Urinary bladder (tissue), 4 donors: ENCODE measurements at places on chromosomes 2 and 18. TPM values are rescaled to one million over a fixed set of nuclear protein-coding genes. Genes with fewer than 3 reads are reported as not detected.

Gene C2orf80
- polyA plus RNA-seq, result not detected

Gene VSNL1
- polyA plus RNA-seq, result 1.1 TPM

Gene ZBTB7C
- 4.6 TPM for polyA plus RNA-seq

Gene DCDC2C
- polyA plus RNA-seq, result 0.09 TPM

Gene IL36B
- polyA plus RNA-seq, result not detected

Gene MOGAT1
- not detected for polyA plus RNA-seq

Gene MYL1
- not detected for polyA plus RNA-seq

Gene TAF4B
- 3.5 TPM for polyA plus RNA-seq

Gene TBR1
- polyA plus RNA-seq, result not detected

Gene RIF1
- polyA plus RNA-seq, result 6.3 TPM

Gene DPP10
- polyA plus RNA-seq, result 0.32 TPM

Gene ESCO1
- polyA plus RNA-seq, result 9.4 TPM

Gene BMP10
- polyA plus RNA-seq, result not detected

DNA sequence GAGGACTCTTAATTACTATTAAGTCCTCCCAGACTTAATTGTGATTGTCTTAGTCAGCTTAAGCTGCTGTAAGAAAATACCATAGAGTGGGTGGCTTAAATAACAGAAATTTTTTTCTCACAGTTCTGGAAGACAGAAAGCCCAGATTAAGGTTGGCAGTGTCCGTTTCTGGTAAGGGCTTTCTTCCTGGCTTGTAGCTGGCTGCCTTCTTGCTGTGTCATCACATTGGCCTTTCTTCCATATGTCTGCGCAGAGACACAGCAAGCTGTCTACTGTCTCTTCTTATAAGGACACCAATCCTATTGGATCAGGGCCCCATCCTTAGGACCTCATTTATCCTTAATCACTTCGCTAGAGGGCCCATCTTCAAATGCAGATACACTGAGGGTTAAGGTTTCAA lies 38.5 kb downstream of the ASXL3 start:
- no peak for DNase-seq

GRCh38 chr2:205864491-205864890 lies 182.2 kb downstream of the NRP2 start:
- no peak for DNase-seq

DNA sequence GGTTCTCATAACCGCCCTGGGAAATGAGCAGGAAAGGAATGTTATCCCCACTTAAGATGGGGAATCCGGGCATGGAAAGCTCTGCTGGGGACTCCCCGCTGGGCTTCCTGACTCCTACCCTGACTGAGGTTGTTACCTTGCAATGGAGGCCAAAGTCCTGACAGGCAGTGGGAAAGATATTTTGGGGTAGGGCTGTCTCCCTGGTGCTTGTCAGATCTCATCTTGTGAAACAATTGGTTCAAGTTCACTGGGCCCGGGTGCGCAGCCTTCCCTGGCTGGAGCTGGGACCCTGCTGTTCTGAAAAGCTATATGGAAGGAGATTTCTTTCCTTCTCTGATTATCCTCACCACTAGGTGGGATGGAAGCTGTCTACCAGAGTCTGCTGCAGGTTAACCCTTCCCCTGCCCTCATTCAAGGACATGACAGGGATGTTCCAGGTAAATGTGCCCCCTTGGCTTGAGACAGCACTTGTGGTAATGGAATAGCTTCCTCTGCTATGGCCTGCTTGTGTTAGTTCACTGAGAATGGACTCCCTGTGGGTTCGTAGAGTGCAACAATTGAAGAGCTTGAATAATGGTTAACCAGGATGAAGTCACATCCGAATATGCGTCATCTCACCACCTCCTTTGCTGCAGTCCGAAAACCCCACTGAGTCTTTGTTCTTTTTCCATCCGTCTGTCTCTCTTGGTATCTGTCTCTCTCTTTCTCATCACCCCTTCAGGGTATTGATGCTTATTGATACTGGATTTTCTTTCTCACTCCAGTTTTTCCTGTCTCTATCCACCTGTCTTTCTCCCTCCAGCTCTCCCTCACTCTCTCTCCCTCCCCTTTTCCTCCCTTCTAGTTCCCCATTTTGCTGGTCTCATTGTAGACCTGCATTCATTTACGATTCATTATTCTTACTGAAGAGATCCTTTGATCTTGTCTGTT lies 67.8 kb upstream of the EPAS1 start:
- no peak for DNase-seq

GRCh38 chr2:10204326-10205161 lies 82.0 kb downstream of the RRM2 start:
- DNase-seq, result no peak

DNA sequence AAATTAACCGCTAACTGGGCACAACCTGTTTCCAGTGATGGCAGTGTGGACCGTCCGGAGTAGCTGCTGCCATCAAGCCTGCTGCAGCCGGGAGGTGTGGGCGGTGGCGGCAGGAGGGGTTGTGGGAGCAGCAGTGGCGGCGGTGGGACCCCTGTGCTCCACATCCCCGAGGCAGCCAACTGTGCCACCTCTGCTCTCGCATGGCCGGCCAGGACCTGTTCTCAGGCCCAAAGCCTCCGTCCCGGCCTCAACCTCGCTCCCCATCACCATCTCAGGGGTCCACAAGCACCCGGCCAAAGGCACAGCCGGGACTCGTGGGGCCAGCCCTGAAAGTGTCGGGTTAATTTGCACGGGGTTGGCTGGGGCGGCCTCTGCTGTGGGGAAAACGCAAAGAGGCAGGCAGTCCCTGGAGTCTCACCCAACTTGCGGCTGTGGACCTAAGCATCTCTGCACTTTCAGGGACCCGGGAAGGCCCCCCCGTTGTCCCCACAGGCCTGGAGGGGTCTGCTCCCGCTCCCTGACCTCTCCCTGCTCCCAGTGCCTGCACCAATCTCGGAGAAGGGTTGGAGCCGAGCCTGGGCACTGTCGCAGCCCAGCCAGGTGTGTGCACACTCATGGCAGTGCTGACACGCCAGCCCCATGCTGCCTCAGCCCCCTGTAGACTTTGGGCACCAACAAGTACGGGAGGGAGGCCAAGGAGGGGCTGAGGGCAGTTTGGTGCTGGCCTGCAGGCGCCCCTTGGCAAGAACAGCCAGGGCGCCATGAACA lies 44.4 kb upstream of the PEX13 start:
- no peak for DNase-seq

DNA sequence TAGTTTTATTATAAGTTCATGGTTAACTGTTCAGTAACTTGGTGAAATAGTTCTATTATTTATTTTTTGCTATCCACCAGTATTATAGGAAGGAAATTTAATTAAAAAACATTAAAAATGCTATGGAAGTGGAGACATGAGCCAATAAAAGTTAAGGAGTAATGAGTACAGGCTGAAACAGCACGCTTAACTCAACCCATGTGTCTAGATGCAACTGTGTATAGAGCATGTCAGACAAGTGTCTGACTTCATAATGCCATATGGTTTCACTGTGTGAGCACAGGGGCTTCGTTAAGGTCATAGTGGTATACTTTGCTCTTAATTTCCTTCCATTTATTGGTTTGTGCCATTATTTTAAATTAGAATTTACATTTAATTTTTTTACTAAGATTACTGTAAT lies 566.8 kb upstream of the NRP2 start:
- DNase-seq, result no peak

- no peak for DNase-seq
These were observed 5.7 kb downstream of the SLC40A1 start for GRCh38 chr2:189574793-189575475.

DNA sequence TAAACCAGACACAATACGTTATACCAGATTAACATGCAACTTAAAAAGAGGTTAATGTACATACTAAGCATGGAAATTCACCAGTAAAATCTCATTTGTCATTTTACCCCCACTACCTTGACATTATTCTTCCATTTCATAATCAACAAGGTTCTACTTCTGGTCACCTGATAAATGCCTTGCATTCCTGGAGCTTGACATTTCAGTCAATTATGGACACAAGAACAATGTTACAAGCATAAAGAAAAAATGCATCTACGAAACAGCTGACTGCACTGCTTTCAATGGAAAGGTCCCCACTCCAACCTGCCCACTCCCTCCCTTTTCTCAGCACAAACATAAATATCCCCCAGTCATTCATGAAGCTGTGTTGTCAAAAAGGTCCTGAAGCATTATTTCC lies 31.4 kb downstream of the ARL5A start:
- DNase-seq, result no peak

DNA sequence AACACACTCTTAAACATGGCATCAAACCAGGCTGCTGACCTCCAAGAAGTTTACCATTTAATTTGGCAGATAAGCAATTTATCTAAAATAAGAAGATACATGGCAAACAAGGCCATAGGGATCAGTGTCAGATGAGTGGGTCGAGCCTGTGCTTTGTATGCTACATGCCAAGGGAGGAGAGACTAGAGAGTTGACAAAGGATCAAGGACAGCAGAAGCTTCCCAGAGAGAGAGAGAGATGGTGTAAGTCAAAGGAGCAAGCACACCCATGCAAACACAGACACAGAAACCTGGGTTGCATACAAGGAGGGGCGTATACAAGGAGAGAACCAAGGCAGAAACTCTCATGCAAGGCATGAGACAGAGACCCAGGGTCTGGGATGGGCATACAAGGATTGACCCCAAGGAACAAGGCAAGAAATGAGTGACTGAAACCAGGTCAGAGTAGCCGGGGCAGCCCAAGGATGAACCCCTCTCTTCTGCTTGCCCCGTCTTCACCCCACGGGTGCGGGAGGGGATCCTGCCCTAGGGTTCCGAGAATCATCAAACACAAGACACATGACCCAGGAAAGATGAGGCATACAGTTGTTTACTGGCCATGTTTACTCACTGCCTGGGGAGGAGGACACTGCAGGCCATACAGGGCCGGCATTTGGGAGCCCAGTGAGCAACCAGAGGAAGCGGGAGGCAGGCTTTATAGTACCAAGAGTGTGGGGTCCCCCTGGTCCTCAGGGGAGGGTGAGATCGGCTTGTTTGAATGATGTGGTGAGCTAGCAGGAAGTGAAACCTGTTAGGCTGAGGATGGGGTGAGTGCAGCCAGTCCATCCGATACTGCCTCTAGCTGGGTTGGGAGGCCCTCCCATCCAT lies 529.2 kb upstream of the ID2 start:
- no peak for DNase-seq

GRCh38 chr2:28084564-28084963 lies 194.0 kb downstream of the BABAM2 start:
- DNase-seq, result peak; percentile 77

GRCh38 chr18:62763101-62763521 lies 47.8 kb downstream of the PHLPP1 start:
- no peak for DNase-seq

- no peak for DNase-seq
These were observed 58.0 kb upstream of the EDAR start for GRCh38 chr2:109046925-109047508.

GRCh38 chr18:5943514-5943913 lies 48.2 kb upstream of the TMEM200C start:
- DNase-seq, result no peak

DNA sequence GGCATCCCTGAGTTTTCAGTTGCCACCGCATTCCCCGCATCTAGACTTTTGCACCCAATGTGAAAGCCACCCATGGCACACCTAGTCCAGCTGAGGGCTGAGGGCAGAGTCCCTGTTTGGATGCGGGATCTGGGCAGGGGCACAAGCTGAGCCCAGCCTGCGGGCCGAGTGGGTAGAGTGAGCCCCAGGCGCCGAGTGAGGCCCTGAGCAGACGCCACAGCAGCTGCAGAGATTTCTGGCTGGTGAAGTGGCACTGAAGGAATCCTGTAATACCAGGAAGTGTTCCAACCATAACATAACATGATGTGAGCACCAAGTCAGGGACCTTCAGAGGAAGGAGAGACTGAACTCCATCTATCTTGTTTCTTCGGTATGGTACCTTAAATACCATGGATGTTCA lies 27.7 kb upstream of the FRZB start:
- DNase-seq, result no peak

DNA sequence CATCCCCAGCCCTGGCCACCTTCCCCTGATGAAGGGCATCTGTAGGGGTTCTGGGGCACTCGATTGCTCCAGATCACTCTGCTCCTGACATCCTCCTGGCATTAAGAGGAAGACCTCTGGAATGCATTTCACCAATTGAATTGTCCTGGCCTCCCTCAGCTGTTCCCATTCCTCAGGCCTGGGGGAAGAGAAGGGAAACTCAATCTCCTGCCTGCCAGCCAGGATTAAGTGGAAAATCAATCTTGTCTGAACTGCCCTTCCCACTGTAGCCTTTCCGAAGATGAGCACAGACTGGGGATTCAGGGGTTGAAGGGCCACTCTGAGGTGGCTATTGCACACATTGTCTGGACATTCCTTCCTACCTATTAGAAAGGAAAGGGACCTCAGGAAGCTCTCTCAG lies 99.8 kb downstream of the ALK start:
- no peak for DNase-seq

GRCh38 chr2:75998451-75998850 lies 287.7 kb upstream of the GCFC2 start:
- DNase-seq, result no peak

DNA sequence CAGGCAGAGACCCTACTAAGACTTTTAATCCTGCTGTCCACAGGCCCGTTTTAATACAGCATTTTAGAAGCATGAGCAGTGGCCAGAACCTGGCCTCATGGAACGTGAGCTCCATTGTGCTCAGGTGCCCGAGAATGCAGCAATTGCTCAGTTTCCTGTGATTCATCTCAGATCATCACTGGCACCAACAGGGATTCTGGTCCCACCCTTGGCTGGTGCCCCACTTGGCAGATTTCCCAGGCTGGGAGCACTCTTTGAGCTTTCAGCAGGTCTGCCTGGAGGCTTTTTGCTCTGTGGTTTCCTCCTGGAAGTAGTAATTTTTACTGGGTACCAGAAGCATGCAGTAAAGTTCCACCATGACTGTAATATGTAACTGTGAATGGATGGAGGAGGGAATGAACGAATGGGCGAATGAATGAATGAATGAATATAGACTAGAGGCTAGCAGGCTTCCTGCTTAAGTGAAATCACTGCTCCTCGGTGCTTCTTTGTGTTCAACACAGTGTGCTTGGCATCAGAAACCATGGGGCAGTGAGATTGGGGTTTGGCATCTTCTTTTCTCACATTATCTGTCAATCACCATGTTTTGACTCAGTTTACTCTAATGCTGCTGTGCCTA lies 312.9 kb downstream of the PRKCE start:
- DNase-seq, result peak; percentile 64

DNA sequence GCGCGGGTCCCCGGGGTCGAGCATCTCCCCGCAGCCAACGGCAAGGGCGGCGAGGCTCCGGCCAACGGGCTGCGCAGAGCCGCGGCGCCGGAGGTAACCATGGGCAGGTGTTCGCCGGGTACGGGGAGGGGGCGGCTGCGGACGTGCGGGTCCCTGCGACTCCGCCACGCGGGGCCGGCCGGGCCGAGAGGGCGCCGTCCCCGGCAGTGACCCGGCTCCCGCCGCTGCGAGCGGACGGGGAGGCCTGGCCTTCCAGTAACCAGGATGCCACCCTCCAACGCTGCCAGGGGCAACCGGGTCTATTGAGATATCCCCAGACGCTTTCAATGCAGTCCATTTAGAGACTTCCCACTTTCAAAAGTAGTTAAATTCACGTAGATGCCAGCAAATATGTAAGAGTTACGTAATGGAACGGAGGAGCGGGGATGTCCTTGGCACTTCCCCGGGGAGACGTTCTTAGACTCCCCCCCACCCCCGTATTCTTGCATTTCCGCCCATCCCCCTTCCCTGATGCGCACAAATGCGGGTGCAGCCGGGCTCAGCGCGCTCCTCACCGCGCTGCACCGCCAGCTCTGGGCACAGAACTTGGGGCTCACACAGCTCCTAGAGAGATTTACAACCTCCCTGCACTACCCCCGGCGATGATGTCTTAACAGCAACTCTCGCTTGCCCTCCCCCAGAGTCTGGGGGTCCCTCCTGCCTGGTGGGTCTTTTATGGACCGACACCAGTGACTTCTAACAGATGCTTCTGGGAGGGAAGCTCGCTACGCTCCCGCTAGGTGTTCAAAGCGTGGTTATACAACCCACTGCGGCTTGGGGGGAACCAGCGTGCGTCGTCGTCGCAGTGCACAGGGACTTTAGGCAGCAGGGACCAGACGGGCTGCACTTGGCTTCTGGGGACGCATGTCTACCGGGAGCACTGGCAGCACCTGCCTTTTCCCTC lies 657 bp downstream of the SGPP2 start:
- no peak for DNase-seq
